ENCODE measurements at places on chromosomes 3 and 15.

DNA sequence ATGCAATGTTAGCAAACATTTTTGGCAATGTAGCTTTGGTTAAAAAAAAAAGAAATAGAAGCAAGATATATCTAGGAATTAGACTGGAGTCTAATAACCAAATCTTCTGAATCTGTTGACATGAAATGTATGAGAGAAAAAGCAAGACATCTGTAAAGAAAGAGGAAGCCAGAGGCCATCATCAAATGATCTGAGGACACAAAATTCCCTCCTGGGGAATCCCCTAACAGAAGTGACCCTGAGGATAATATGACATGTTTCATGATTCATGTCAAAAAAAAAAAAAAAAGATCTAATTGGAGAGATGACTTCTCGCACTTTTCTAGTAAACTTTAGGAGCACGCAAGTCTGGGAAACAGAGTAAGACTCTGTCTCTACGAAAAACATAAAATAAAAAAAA lies 70.9 kb downstream of the IMPG2 start:
- DNase-seq, result no peak

DNA sequence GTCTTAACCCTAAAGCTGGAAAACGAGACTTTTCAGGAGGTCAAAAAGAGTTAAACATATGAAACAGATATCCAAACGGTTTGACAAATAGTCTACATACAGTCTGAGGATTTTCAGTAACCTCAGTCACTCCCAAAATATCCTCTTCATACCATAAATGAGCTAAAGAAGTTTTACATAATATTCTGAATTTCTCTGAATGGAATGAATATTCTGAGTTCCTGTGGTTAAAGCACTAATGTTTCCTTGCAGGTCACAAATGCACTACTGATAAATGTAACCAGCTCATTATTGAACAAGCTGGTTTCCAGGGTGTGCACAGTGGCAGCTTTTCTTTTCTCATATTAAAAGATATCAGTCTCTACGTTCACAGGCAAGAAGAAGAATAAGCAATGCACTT lies 137.4 kb upstream of the POU1F1 start:
- DNase-seq, result no peak

DNA sequence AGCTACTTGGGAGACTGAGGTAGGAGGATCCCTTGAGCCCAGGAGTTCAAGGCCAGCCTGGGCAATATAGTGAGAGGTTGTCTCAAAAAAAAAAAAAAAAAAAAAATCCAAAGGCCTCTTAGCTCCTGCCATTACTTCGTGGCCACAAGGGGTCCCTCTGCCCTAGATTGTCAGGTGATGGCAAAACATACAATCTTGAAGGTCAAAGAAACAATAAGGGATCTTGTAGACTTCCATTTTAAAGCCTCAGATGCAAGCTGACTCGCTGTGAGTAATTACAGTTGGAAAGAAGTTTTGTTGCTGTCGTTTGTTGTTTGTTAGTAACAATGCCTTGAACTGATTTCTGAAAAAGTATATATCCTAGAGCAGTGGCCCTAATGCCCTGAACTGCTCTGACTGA lies 55.9 kb upstream of the PLCL2 start:
- no peak for DNase-seq

- no peak for DNase-seq
Measured at GRCh38 chr3:120114981-120115380, 20.7 kb upstream of the GSK3B start.

- no peak for DNase-seq
Measured at GRCh38 chr3:145942052-145942451, 218.9 kb downstream of the PLOD2 start.

- no peak for DNase-seq
Measured at GRCh38 chr15:68646156-68646555, 67.4 kb downstream of the CORO2B start.

- DNase-seq, result no peak
Measured at GRCh38 chr3:172776049-172776717, 25.7 kb downstream of the ECT2 start.

DNA sequence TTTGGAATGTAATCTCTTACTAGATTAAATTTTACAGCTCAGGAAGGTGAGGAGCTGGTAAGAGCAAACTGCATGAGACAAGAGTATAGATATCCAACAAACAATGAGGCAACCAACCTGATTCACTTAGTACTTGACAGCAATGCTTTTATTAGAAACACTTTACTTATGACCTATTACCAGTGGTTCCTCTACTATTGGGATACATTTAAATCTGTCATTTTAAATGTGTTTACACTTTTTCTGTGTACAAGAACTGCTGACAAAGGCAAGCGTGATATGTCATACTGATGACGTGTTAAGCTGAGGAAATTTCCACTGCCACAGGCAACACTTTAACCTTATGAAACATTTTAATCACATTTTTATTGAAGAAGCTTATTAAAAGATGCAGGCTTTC lies 1043.3 kb downstream of the FHIT start:
- DNase-seq, result no peak

Measured in central memory CD8-positive, alpha-beta T cell (primary cell).